ENCODE measurements at places on chromosomes 6 and 20.

- DNase-seq, result no peak
Observed at GRCh38 chr6:137095651-137096238, 51.0 kb upstream of the IL20RA start.

DNA sequence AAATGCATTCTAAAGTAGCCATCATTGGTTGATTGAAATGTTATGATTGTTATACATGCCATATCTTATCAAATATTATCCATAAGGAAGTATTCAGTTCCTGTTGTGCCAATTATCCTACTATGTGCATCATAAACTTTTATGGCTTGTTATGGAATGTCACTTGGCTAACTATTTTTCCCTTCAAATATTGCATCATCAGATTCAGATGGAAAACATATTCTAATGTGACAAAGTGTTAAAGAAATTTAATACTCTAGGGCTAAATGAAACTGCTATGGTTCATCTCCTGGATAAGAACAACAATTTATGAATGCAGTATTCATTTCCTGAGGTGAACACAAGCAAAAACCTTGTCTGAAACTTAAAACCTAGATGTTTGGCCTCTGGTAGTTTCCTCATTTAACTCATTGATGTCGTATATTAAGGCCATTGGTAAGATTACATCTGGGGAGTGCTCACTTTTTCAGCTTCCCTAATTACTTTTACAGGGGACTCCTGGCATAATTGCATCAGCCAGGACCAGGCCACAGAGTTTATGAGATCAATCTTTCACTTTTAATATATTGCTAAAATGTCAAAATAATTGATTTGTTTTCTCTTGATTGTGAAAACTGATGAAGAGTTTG, 134.9 kb upstream of the CEP162 start:
- no peak for DNase-seq

GRCh38 chr20:30488941-30489613, 768.4 kb upstream of the DEFB115 start:
- no peak for DNase-seq

- no peak for DNase-seq
Observed at GRCh38 chr20:63377256-63377941, 16.2 kb upstream of the CHRNA4 start.

DNA sequence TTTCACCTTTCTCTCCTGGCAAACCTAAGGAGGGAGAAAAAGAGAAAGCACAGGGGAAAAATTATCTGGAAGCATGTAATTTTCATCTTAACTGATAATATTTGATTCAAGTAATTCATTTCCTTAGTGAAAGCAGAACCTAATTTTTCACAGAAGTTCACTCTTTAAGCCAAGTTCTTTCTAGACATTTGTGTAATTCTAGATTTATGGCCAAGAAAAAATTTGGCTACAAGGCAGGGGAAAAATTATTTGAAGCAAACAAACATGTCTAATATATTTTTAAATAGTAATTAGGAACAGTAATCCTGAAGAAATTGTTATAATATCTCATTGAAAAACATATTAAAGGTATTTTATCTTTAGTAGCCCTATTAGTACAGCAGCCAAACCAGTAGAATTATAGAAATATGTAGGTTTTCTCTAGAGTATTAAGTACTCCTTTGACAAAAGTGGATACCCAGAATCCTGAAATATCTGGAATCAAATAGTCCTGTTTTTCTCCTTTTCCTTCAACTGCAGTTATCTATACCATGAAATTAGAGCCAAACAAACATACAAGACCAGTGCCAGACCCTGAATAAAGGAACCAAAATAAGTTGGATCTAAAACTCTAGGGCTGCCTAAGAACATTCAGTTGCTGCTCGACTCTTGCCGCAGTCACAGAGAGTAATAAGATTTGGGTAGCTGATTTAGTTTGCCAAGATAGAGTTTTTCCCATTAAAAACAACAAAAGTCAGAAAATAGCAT, 116.5 kb downstream of the COL12A1 start:
- DNase-seq, result no peak

- no peak for DNase-seq
Observed at GRCh38 chr6:124557873-124558272, 404.4 kb upstream of the RNF217 start.

DNA sequence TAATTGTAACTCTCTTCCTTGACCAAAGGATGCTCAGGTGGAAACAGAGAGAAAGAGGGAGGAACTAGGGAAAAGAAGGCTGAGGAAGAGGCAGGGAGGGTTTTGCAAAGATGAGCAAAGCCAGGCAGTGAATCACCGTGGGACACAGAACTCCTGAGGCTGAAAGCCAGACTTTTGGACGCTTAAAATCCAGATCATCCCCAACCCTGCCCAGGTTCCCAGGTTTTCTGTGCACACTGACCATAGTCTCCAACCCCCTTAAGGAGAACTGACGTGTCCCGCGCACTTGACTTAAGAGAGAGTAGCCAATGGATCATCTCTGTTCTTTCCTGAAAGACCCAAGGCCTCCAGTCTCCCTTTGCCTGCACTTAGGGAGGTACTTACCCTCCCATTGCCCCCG, 75.3 kb downstream of the LRFN2 start:
- no peak for DNase-seq

GRCh38 chr20:62489186-62489931, 13.6 kb upstream of the GATA5 start:
- DNase-seq, result no peak

- DNase-seq, result no peak
Observed at GRCh38 chr6:14831937-14832336, 413.9 kb upstream of the JARID2 start.

GRCh38 chr6:92684386-92684785, 735.0 kb downstream of the EPHA7 start:
- DNase-seq, result no peak

DNA sequence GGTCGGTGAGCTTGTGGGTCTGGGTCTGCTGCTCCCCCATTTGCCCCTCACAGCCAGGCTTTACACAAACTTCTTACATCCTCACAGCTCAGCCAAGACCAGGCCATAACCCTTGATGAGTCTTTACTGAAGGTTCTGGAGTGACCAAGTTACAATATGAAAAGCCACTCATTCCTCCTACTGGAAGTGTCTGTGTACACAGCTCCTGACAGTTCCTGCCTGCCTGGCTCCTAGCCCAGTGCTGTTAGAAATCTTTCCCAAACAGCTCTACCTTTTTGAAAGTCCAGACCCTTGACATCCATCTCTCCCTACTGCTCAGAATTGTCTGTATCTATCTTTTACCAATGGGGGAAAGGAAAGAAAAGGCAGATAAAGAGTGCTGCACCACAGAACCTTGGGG, 106.9 kb downstream of the PAX1 start:
- DNase-seq, result no peak

DNA sequence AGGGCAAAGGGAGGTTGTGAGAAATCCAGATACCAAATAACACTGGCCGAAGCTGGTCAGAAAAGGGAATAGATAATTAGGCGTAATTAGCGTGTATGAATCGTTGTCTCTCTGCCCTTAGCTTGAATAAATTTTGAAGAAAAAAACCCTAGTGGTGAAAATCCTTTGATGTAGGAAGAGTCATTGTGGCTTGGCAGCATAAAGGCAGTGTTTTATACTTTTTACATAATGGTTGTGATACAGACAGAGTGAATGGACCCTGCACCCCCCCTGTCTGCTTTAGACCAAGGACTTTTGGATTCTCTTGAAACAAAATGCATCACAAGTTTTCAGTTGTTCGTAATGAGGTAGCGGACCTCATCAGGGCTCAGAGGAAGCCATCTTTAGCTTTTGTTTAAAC, 126.5 kb downstream of the AFG1L start:
- no peak for DNase-seq

DNA sequence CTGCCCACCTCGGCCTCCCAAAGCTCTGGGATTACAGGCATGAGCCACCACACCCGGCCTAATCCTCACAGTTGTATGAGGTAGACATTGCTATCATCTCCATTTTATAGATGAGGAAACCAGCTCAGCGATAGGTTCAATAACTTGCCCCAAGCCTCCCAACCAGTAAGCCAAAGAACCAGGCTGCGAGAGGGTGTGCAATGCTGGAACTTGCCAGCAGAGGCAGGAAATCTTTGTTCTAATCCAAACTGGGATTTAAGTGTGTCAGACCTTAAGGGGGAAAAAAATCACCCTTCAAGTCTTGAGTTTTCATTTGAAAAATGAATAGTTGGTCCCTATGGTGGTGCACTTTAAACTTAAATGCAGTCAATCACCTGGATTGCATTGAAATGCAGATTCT, 20.1 kb upstream of the RNGTT start:
- no peak for DNase-seq

- DNase-seq, result no peak
Observed at GRCh38 chr20:50710492-50711063, 19.2 kb upstream of the RIPOR3 start.

DNA sequence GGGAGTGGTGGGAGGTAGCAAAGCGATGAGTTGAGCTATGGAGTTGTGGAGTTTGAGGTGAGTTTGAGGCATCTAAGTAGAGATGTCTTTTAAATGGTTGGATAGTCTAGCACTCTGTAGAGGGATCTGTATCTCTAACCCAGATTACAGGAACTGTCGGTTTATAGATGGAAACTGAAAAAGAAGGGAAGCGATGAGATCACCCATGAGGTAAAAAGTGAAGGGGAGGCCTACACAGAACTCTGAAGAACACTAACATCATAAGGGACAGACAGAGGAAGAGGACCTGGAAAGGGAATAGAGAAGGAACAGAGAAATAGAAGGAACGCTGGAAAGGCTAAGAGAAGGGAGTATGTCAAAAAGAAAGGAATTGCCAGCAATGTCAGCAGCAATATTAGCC, 2.5 kb downstream of the HINT3 start:
- no peak for DNase-seq
